ENCODE measurements at places on chromosomes 5 and 9.
A peak's percentile ranks its signal among the peaks of the same experiment; 100 is the strongest.

- DNase-seq = no peak
Measured at GRCh38 chr9:3846573-3846972, 320.8 kb upstream of the RFX3 start.

- DNase-seq = no peak
Measured at GRCh38 chr5:164353155-164353554, 847.7 kb downstream of the MAT2B start.

GRCh38 chr9:30035761-30036160 lies 2348.7 kb upstream of the ACO1 start:
- no peak for DNase-seq

DNA sequence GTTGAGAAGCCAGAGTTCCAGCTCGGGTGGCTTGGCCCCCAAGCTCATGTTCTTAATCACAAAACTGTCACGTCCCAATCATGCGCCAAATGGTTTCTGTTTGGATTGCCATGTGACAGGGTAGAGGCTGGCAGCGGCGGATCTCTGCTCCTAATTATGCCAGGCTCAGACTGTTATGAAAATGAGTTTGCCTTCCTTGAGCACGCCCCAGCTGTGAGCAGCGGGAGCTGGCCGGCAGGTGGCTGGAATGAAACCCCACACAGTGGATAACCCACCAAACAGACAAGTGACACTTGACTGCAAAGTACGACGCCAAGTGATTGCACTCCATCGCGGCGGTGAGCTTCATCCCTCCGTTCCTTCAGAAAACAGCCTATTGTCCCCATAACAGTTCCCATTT lies 75.4 kb downstream of the CFAP77 start:
- DNase-seq = no peak

GRCh38 chr5:153544706-153545105 lies 54.2 kb downstream of the GRIA1 start:
- no peak for DNase-seq

DNA sequence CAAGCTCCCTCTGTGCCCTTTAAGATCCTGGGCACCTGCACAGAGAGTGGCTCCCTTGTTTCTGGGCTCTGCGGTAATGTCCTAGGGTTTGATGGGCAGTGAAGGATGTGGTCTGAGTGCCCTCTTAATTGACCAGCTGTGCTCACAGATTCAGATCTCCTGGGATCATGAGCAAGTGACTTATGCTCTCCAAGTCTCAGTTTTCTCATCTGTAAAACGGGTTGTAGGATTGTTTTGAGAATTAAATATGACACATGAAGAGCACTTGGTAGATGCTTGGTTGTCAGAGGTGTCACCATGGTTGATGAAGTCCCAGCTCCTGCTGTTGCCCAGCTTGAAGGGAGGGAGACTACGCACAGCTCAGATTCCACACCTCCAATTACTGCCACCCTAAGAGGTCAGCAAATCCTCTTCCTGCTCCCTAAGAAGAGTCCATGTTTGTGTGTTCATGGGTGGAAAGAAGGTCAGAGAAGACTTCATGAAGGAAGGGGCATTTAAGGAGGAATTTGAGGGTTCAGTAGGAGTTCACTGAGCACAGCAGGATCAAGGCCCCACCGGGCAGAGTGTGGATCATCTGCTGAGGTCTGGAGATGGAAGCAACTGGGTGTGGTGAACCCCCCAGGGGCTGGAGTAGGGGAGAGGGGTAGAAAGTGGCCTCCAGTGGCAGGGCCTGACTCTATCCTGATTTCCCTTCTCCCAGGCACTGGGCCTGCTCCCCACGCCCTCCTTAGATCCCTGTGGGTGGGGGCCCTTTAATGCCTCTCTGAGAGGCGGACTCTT lies 1.4 kb upstream of the PSD2 start:
- no peak for DNase-seq

DNA sequence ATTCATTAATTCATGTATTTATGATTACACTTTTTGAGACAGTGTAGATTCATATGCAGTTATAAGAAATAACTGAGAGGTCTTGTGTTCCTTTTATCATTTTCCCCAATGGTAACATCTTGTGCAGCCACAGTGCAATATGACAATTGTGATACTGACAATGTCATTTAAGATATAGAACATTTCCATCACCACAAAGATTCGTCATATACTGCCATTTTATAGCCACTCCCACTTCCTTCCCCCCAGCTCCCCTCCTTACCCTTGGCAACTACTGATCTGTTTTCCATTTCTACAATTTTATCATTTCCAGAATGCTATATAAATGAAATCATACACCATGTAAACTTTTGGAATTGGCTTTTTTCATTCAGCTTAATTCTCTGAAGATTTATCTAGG lies 53.8 kb downstream of the NR2F1 start:
- no peak for DNase-seq

GRCh38 chr5:3195994-3196393 lies 399.6 kb upstream of the IRX1 start:
- DNase-seq = no peak

DNA sequence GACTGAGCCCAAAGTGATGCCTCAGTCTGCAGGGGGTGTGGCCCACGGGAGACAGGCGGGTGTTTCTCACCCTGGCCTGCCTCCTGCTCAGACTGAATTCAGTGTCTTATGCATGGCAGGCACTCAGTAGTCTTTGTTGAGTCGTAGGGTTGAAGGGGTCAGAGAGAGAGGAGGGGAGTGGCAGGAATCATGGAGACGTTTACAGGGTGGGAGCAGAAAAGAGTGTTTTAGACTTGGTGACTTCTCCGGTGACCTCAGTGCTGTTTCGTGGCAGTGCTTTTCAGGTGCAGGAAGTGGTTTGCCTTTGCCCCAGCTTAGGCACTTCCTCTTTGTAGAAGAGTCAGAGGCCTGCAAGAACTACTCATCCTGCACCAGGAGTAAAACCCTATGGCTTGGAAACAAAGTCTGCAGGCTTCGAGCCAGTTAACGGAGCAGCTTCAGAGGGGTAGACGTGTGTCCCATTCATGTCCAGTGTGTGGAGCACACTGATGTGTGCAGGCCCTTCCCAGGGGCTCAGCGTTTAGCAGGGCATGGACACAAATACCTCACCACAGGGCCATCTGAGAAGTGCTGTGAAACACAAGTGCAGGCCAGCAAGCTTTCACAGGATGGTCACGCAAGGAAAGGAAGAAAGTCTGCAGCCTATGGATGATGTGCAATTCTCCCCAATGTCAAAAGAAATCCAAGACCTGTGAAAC lies 24.5 kb upstream of the SEMA4D start:
- peak; percentile 42 for DNase-seq

GRCh38 chr5:3891113-3891512 lies 295.5 kb downstream of the IRX1 start:
- DNase-seq = no peak

DNA sequence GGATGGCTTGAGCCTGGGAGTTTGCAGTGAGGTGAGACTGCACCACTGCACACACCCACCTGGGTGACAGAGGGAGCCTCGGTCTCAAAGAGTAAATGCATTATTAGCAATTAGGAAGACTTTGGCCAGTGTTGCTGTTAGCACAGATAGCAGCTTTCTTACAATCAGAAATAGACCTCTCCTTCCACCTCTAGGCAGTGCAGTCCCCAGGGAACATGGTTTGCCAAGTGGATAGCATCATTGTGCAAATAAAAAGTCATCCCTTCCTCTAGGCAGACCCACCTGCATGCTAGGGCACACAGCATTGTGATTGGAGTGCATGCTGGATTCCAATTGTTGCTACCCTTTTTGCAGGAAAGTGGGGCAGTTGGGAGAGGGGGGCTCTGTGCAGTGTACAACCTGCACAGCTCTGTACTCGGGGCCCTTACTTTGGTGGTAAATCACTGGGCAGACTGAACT lies 77.9 kb upstream of the KLF9 start:
- no peak for DNase-seq

DNA sequence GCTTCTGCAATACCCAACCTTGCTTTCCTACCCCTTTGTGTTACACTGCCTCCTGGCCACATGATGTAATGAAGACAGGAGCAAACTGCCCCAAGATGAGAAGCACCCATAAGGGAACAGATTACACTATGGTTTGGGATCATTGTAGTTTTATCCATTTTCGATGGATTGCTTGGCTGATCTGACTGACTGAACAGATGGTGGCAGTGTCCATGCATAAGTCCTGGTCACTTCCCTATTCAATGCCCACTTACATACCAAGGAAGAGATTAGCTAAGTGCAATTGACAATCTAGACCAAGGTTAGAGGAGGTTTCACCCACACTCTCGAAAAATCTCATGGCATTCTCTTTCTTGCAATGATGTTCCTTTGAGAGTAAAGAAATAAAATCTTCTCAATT lies 319.9 kb downstream of the RAB3C start:
- DNase-seq = no peak

DNA sequence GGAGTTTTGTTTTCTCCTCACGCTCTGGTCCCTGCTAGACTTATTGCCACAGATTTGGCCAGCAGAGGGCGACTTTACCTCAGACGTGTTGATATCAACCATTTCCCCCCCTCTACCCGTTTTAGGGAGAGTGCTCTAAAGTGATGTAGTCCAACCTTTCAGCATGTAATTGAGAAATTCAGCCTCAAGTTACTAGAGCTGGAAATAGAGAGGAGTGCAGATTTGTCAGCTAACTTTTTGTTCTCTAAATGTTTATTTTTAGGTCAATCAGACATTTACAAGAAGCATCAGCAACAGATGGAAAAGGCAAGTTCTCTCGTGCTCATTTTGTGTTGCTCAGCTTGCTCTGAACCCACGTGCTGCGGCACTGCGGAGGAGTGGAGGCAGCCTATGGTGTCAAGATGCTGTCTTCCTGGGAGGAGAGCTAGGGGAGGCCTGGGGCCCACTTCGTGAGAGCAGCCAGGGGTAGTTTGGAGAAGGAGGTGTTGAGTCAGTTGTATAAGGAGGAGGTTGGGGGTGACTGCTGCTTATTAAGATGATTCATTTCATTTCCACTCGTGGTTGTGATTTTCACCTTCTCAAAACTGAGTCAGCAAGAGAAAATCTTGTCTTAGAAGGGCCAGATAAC lies 53.6 kb downstream of the GPR107 start:
- peak; percentile 95 for DNase-seq

DNA sequence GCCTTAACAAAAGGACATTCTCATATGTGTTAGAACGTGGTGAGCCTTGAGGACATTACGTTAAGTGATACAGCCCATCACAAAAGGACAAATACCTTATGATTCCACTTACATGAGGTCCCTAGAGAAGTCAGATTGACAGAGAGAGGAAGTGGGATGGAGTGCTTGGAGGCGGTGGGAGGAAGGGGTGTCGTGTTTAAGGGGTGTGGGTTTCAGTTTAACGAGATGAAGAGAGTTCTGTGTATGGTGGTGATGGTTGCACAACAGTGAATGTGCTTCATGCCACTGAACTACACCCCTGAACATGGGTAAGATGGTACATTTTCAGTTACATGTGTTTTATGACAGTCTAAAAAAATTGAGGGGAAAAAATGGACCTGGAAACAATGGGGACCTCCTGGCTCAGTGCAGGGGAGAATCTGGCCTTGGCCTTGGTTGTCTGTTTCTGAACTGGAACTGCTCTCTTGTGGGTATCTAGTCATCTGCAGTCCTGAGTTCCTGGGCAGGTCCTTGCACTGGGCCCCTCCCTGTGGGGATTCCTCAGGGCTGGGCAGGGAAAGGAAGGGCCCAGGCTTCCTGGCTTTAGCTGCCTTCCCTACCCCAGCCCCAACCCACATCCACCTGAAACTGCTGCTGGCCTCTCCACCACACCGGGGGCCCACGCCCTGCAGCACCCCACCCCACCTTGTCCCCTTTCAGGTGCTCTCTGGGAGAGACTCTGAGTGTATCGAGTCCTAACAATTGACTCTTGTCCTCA lies 17.8 kb downstream of the LRRC8A start:
- no peak for DNase-seq

GRCh38 chr5:179624841-179625271 lies 1.4 kb upstream of the HNRNPH1 start:
- no peak for DNase-seq

- DNase-seq = no peak
Measured at GRCh38 chr9:92605224-92605623, 64.7 kb downstream of the IPPK start.

DNA sequence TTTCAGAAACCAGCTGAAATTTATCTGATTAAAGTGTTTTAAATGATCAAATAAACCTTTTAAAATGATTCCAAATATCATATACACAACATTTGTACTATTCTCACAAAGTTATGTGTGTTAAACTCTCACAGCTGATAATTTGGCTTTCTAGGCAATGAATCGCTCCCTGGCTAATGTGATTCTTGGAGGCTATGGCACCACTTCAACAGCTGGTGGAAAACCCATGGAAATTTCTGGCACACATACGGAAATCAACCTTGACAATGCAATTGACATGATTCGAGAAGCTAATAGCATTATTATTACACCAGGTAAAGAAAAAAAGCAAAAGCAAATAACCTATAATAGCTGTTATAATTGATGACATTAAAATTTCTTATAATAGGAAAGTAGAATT lies 72.4 kb downstream of the NNT start:
- DNase-seq = no peak

DNA sequence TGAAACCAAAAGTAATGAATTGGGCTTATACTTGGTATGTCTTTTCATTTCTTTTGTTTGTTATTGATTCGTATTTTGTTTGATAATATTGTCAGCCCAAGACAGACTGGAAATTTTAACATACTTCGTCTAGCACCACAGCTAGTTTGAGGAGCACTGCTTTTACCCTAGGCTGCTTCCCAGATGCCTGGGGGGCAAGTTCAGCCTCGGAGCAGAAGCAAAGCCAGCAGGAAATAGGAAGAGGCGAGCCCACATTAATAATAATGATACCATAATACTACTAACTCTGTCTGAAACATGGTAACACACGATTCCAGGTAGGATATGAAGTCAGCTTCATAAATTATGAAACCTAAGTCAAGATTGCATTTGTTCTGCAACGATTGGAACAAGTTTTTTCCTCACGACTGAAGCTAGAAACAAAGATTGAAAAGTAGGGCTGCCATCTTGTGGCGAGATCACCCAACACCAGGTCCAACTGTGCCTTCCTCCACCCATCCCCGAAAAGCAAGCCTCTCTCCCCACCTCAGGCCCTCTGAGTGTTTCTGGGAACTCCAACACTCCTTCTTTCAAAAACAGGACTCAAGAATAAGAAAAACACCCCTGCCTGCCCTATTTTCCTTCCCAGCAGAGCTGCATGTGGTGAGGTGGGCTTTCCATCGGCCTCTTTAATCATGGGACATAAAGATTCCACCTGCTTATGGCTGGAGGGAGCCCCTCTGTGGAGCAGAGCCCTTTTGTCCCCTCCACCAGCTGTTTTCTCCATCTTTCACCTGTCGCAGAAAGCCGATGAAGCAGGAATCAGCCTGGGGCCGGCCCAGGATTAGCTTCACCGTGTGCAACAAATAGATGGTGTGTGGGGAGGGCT lies 236.4 kb downstream of the CAAP1 start:
- no peak for DNase-seq

GRCh38 chr9:91741522-91741921 lies 208.5 kb downstream of the ROR2 start:
- DNase-seq = no peak

DNA sequence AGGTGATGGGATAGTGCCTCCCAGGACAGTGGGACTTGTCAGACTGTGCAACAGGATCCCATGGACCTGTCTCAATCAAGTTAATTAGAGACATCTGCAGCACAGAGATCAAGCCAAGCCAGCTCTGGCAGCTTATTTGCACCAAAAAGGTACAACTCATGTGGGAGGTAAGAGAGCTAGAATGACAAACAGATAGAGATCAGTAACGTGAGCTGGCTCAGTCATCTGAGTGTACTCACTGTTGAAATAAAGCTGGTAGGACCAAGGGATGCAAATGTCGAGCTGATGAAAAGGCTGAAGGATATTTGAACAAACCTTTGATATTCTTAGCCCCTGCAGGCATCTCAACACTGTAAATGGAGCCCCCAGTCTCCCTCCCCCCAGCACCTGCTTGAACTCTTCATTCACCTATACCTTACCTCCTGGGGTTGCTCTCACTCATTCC lies 198.1 kb downstream of the EFNA5 start:
- DNase-seq = no peak
